ENCODE measurements at places on chromosomes 5 and 9.
A peak's percentile ranks its signal among the peaks of the same experiment; 100 is the strongest.

- no peak for DNase-seq
Observed at GRCh38 chr5:54645882-54646355, 128.4 kb downstream of the SNX18 start.

DNA sequence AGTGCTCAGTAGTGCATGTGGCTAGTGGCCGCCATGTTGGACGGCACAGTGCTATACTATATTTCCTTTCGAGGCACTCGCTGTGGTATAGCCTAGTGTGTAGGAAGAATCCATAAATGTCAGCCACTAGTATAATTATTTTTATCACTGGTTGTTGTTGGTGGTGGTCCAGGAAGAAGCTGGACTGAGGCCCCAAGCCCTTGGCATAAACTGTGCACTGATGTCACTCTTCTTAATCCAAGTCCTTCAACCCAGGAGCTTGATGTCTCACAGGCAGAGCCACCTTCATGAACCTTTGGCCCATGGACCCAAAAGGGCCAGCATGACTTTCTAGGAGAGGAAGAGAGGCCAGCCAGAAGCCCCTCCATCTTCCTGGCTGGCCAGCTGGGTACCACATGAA lies 32.5 kb upstream of the SYNPO start:
- no peak for DNase-seq

GRCh38 chr5:18281947-18282581 lies 647.8 kb downstream of the TAF11L14 start:
- DNase-seq, result peak; percentile 67

DNA sequence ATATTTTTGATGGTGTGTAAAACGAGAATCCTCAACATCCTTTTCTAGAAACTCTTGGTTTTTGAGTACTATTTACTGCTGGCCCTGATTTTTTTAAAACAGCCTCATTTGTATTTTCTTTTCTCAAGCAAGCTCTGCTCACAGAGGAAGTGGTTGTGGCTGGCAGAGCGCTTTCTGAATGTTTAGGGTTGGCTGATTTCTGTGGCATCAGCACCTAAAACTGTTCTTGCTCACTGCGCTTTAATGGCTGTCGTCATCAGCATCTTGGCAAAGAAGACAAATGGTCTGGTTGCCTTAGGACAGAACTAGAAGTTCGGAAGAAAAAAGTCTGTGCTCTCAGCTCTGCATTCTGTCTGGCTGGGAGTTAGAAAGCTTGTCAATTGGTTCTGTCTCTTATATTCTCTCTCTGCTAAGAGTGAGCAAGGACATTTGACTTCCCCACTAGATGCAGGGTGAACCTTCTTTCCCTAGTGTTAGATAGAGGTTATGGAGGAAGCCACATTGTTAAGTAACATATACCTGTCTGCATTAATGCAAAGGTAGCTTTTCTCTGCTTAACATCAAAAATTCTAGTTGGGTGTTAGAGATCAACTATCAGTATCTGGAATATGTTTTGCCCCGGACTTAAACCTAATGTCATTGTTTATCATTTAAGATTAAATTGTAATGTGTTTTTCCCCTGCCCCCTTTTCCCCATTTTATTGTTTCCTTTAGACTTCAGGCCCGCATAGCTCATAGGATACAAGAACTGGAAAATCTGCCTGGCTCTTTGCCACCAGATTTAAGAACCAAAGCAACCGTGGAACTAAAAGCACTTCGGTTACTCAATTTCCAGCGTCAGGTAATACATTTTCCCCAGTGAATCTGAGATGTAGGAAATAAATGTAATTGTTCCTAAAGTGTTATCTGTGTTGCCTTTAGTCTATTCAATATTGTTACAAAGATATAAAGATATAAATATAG lies 39.0 kb downstream of the SMARCA2 start:
- no peak for DNase-seq

- DNase-seq, result no peak
Observed at GRCh38 chr5:39395521-39395920, 29.3 kb downstream of the DAB2 start.

GRCh38 chr9:83271665-83272071 lies 208.7 kb upstream of the RASEF start:
- DNase-seq, result no peak

DNA sequence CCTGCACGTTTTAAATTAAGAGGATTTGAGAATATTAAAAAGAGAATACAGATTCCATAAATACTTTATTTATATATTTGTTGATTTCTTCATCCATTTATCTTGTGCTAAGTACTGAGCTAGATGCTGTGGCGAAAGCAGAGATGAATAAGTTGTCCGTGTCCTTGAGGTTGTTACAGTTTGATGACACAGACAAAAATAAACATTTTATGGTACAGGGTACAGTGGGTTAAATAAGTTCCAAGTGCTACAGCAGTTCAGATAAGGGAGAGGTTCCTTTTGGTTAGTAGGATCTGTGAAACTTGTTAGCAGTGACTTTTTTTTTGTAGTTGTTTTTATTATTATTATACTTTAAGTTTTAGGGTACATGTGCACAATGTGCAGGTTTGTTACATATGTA lies 50.2 kb downstream of the MACIR start:
- no peak for DNase-seq

DNA sequence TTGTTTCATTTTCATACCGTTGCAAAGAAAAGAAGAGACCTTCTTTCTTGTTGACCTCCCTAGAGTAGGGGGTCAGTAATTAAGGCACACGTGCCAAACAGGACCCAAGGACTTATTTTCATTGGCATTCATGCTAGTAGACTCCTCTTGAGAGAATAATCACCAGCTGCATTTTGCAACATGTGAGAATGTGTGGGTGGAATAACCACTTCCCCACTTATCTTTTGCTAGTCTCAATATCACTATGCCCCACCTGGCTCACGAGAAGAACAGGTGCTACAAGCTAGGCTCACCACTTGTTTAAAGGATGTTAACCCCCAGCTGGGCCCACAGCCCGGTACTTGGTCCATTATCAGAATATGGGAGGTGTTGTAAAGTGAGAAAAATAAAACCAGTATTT lies 460.7 kb upstream of the MEF2C start:
- DNase-seq, result peak; percentile 81

- DNase-seq, result no peak
Observed at GRCh38 chr9:88794100-88794499, 197.2 kb upstream of the S1PR3 start.

DNA sequence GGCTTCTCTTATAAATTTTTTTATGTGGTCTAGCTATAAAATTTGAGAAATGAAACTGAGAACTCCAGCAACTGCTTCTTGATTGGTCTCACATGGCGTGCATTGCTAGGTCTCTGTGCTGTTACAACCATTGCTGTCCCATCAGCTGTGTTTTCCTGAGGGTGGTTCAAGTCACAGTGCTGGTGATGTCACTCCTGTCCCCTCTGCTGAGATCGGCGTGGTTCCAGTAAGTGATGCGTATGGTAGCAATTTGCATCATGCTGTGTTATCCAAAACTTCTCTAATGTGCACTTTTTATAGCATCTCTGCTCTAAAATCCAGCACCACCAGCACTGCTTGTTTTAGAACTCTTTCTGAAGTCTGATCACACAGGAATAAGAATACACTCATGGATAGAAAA lies 112.6 kb upstream of the ZNF608 start:
- DNase-seq, result no peak

DNA sequence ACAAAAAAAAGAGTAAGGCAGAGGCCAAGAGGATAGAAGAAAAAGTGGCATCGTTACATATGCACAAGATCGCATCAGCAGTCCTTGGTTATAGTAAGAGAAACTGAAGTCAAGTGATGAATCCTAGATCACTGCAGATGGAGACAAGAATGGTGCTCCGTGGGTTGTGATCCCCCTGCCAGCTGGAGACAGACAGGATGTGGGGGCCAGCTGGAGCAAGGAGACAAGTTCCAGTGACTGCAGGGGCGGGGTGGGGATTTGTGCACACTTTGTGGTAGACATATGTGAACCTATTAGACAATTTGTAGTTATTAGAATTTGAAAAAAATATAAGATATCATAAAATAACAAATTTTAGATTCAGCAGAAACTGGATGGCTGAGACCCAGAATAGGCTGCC lies 697.9 kb upstream of the ADAMTS16 start:
- DNase-seq, result no peak

DNA sequence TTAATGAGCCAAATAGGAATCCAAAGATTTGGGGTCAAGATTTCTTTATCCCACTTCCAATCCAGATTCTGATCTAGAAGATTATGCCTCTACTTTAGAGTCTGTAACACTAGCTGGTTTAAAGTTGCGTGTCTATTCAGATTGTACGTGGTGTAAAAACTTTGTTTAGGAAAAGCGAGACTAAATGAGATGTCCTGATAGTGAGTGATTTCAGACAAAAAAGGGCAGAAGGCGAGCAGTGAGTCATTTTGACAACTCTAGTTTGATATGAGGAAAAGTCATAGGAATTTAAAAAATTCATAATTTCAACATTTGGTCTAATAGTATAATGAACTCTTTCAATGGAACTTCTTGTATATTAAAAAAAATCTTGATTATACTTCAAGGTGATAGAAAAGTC lies 119.6 kb upstream of the KLF9 start:
- no peak for DNase-seq

DNA sequence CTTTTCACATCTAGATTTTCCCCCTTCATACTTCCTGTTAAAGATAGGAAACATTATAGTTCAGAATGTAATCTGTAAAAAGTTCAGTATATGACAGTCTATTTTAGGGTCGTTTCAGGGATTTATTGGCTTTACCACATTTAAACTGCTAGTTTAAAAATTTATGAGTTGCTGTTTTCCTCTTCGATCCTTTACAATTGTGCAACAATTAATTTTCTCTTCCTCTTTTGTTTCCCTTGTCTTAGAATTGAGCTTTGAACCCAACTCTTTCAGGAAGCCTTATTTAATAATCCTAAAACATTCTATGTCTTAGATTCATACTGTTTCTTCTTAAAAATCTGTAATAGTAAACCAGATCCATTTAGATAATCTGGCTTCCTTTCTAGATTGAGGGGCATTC lies 16.4 kb downstream of the ZSWIM6 start:
- DNase-seq, result no peak

GRCh38 chr9:128702949-128703615 lies 779 bp downstream of the PKN3 start:
- peak; percentile 44 for DNase-seq

DNA sequence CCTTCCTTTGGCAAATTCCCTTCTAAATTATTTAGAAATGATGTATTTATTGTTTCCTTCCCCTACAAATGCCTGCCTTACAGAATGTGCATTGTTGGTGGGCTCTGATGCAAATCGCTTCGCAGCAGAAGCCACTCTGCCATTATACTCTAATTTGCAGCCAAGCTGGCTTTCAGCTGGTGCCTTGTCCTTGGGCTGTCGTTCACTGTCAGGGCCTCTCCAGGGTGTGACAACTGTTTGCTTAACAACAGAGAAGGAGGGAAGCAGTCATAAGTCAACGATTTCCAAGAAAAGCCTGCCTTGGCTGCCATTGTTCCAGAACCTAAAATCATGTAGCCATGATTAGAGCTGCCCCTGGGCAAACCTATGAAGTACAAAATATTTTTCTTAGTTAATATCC lies 260.1 kb upstream of the RGMB start:
- peak; percentile 8 for DNase-seq

DNA sequence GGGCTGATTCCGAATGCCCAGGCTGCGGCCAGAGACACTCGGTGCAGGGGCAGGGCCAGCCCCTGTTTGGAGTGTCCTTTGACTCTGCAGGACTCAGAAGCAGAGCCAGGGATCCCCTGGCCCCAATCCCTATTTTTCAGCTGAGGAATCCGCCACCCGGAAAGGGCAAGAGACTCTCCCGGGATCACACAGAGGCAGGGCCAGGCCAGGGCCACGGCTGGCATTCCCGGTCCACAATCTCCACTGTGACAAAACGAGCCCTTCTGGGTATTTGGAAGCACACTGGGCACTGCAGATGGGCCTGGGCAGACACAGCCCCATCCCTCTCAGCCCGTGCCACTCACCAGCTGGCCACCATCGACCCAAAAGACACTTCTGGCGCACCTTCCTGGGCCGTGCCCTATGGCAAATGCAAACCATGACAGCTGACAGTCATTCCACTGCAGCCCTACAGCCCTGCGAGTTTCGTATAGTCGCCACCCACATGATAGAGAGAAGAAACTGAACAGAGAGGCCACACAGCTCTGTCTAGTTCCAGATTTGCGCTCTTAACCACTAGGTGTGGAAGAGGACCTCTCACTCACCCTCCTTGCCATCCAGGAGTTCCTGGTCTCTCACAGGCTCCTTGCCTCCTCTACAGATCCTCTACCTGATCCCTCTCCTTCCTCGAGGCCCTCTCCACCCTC lies 13.3 kb downstream of the NR5A1 start:
- no peak for DNase-seq

- DNase-seq, result no peak
Observed at GRCh38 chr9:21287280-21287679, 17.8 kb downstream of the IFNA5 start.

DNA sequence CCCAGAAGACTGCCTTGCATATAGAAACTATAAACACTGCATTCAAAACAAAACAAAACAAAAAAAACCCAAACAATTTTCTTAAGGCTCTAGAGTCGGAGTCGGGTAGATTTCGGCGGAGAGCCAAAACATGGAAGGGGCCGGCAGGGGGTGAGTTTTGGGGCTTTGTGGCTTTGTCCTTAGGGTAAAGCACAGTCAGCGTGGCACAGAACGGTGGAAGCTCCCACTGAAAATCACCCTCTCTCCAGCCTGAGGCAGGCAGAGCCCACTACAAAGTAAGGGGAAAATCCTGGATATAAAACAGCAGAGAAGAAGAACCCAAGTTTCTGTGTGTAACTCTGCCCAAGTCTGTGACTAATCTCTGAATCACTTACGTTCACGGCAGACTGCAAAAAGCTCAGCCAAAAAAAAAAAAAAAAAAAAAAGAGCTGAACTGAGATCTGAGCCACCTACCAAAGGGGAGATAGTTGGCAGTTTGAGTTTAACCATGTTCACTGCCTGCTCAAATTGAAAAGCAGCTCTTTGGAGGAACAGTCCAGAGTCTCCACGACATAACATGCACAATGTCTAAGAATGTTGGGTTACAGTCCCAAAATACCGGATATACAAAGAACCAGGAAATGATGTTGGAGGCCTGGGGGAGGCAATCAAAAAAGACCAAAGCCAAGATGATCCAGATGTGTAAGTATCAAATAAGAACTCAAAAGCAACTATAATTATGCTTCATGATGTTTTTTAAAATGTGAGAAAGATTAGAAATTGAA lies 26.6 kb upstream of the OR2K2 start:
- no peak for DNase-seq

GRCh38 chr9:123537809-123538208 lies 181.8 kb downstream of the CRB2 start:
- no peak for DNase-seq
